ENCODE measurements at places on chromosomes 11 and 22.

- DNase-seq: no peak
These were observed 42.9 kb upstream of the TPBGL start for GRCh38 chr11:75197512-75198277.

- DNase-seq: no peak
These were observed 1.6 kb downstream of the CD81 start for GRCh38 chr11:2378527-2379210.

GRCh38 chr11:72631806-72632731, 42.2 kb downstream of the PDE2A start:
- no peak for DNase-seq

DNA sequence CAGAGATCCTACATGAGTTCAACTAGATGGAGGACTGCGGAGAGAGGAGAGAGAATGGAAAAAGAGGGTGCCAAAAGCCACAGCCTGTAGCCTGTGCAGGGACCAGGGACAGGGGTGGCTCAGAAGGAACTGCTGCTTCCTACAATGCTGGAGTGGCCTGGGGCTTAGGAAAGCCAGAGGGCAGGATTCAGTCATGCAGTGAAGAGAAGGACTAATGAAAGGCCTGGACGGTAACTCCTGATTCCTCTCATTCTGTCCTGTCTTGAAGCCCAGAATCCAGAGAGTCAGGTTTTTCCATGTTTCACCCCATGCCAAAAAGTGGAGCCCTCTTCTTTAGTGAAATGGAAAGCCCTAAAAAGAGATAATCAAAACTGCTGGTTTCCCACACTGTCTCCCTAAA, 48.4 kb upstream of the INCENP start:
- no peak for DNase-seq

DNA sequence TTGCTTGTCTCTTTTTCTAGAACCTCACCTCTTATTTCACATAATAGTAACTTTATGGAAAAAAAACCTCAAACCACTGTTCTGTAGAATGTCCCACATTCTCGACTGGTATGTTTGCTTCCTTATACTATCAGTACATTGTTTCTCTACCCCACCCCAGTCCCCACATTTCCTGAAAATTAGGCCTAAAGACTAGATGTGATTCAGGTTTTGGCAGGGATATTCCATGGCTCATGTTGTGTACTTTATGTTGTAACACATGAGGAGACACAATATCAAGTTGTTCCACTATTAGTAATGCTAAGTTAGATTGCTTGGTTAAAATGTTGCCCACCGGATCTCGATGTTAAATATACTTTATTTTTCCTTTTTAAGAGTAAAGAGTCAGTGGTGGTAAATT, 34.7 kb downstream of the DDIAS start:
- DNase-seq: no peak

- DNase-seq: no peak
These were observed 49.7 kb upstream of the SHISAL1 start for GRCh38 chr22:44362249-44363012.

- DNase-seq: no peak
These were observed 25.0 kb downstream of the MN1 start for GRCh38 chr22:27776650-27776958.

DNA sequence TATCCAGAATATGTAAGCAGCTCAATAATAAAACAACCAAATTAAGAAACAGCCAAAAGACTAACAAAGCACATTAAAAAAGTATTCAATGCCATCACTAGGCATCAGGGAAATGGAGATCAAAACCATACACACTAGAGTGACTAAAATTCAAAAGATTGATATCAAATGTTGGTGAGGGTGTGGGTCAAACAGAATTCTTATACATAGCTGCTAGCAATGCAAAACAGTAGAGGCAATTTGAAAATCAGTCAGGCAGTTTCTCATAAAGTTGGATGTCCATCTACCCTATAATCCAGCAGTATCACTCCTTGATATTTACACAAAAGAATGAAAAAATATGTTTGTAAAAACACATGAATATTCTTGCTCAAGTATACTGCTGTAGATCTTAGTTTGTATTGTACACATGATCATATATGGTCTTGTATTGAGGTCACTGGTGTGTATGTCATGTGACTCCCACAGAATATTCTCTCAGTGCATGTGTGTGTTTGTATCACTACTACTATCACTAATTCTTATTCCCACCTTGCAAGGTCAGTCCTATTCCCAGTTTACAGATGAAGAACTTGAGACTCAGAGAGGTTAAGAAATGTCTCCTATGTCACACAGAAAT, 54.9 kb downstream of the SLC5A1 start:
- DNase-seq: no peak

GRCh38 chr11:56845121-56845732, 96.7 kb upstream of the OR9G4 start:
- no peak for DNase-seq

DNA sequence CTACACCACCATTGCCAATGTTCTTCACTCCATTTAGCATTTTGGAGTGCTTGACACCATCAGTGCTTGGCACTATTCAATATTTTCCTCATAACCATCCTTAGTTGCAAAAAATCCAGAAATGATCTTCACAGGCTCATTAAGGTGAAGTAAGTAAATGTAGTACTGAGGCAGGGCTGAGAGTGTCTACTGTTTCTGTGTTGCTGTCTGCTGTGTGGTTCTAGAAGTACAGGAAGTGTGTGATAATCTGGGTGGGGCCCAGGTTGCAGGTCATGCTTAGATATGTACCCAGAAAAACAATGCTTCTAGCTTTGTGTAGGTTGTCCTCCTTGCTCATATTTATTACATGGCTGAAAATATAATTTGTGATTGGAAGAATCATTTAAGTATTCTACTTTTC, 411.8 kb upstream of the CCDC179 start:
- no peak for DNase-seq

- DNase-seq: no peak
These were observed 2.1 kb downstream of the LGALS1 start for GRCh38 chr22:37677493-37677974.

- no peak for DNase-seq
These were observed 34.4 kb upstream of the RASD2 start for GRCh38 chr22:35506259-35506570.

DNA sequence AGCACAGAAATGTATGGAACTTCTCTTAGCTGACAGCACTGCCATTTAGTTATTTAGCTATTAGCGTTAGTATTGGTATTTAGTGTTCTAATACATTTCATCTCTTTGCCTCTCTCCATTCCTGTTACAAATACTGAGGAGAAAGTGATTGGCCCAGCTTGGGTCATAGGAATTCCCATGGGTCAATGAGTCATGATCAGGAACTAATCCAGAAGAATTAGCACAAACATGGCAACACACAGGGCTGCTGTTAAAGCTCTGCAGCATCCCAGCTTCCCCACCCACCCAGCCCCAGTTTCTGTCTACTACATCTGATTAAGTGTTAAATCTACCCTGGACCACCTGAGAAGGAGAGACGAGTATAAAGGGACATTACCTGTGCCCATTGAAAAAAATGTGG, 36.1 kb downstream of the PDGFD start:
- DNase-seq: no peak

DNA sequence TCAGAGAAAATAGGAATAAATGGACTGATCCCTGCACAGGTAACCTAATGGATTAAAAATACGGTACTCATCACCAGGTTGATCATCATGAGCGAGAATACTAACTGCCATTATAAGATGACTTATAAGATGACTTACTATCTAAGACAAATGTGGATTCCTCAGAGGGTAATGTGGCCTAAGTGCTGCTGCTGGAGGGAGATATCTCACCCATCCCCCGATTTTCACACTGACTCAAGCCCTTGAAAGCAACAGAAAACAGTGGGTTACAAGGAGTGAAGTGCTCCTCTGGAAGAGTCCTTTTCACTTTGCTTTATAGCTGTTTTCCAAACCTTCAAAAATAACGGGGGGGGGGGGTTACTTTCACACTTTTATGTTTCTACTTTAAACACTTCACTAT, 920 bp downstream of the TMEM218 start:
- no peak for DNase-seq

- DNase-seq: no peak
These were observed 1.3 kb downstream of the PACS1 start for GRCh38 chr11:66071381-66071801.
